ENCODE measurements at places on chromosomes 13 and 19. TPM values are rescaled to one million over a fixed set of nuclear protein-coding genes. Genes with fewer than 3 reads are reported as not detected.
A peak's percentile ranks its signal among the peaks of the same experiment; 100 is the strongest.

DNA sequence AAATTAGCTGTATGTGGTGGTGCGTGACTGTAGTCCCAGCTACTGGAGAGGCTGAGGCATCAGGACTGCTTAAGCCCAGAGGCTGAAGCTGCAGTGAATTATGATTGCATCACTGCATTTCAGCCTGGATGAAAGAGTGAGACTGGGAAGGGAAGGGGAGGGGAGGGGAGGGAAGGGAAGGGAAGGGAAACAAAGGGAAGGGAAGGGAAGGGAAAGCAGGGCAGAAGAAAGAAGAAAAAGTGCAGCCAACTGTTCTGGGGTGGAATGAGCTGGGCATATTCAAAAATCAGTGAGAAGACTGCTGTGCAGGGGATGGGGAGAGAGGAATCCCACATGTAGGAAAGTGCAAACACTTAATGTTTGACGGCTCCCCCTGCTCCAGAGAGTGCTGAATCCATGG is 905.5 kb downstream of the UQCRFS1 start:
- no peak overlapping the region for H3K4me3 ChIP-seq
- no peaks in the 10 kb centered on the region for H3K36me3 ChIP-seq
- no peak for DNase-seq

DNA sequence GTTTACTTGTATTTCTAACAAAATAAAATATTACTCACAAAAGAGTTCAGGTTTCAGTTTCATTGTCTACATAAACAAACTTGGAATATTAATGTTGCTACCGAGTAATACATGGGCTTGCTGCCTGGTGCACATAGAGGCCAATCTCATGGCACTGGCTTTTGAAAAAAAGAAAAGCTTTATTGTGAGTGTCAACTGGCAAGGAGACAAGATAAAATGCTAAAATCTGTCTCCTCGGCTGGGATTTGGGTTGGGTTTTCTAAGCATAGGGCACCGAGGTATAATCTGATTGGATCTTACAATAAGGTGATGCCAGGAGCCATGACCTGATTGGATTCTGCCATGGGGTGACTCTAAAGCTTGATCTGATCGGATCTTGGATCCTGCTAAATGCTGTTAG is 1519.9 kb upstream of the MIR17HG start:
- DNase-seq = no peak
- H3K36me3 ChIP-seq = no peaks in the 10 kb centered on the region
- no peak overlapping the region for H3K27ac ChIP-seq
- no peak overlapping the region for H3K4me3 ChIP-seq
- no peaks in the 10 kb centered on the region for H3K27me3 ChIP-seq
- no peaks in the 10 kb centered on the region for H3K4me1 ChIP-seq

GRCh38 chr19:48340995-48341394 is 15.6 kb downstream of the EMP3 start:
- DNase-seq = no peak
- no peaks in the 10 kb centered on the region for H3K27me3 ChIP-seq
- H3K4me1 ChIP-seq = no peaks in the 10 kb centered on the region
- H3K4me3 ChIP-seq = no peak overlapping the region

GRCh38 chr13:32881074-32881776 is 135.0 kb upstream of the KL start:
- H3K36me3 ChIP-seq = no peaks in the 10 kb centered on the region
- H3K27me3 ChIP-seq = no peaks in the 10 kb centered on the region
- H3K27ac ChIP-seq = no peak overlapping the region
- DNase-seq = no peak

DNA sequence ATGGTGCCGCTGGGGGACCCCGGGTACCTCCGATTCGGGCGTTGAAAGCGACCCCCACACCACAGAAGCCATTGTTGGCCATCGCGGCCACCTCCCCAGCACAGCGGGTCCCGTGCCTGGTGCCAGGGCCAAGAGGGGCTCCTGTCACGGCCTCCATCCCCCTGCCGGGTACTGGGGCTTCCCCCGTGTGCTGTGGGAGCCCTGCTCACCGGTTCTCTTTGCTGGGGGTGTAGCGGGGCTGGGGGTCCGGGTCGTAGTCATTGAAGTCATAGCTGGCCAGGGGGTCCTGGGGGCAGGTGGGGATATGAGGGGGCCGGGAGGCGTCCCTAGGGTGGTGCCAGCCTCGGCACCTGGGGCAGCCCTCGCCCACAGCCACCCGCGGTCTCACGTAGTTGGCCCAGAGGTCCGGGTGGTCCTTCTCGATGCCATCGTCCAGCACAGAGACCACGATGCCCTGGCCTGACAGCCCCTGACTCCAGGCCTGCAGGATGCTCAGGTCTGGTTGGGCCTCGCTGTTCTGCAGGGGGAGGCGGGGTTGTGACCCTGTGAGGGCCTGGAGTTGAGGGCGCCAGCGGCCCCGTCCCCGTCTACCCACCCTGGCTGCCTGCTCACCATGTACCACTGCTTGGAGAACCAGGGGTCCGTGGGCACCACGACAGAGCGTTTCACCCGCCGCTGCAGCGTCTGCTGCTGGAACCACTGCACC is 2.4 kb downstream of the PCSK4 start:
- H3K36me3 ChIP-seq = no peaks in the 10 kb centered on the region
- H3K27me3 ChIP-seq = no peaks in the 10 kb centered on the region
- no peak overlapping the region for H3K4me3 ChIP-seq
- H3K4me1 ChIP-seq = peaks cover 16% of the 10 kb centered on the region
- H3K27ac ChIP-seq = no peak overlapping the region

GRCh38 chr19:17830567-17831418 is 9.5 kb upstream of the INSL3 start:
- no peak overlapping the region for H3K27ac ChIP-seq
- peaks cover 21% of the 10 kb centered on the region for H3K4me1 ChIP-seq
- DNase-seq = no peak
- peak overlapping the region; percentile 35 for H3K4me3 ChIP-seq

- no peak for DNase-seq
- H3K27ac ChIP-seq = no peak overlapping the region
- H3K4me3 ChIP-seq = no peak overlapping the region
- H3K4me1 ChIP-seq = peaks cover 11% of the 10 kb centered on the region
- no peaks in the 10 kb centered on the region for H3K36me3 ChIP-seq
Observed at GRCh38 chr19:35349614-35350521, 2.2 kb downstream of the FFAR1 start.

The RFC3 gene
- total RNA-seq = 4.4 TPM

- no peak overlapping the region for H3K4me3 ChIP-seq
- no peaks in the 10 kb centered on the region for H3K4me1 ChIP-seq
- no peak for DNase-seq
- H3K27me3 ChIP-seq = no peaks in the 10 kb centered on the region
- H3K36me3 ChIP-seq = no peaks in the 10 kb centered on the region
Observed at GRCh38 chr13:62250501-62251201, 835.0 kb upstream of the PCDH20 start.

The FBXO17 gene
- 8.9 TPM for total RNA-seq

DNA sequence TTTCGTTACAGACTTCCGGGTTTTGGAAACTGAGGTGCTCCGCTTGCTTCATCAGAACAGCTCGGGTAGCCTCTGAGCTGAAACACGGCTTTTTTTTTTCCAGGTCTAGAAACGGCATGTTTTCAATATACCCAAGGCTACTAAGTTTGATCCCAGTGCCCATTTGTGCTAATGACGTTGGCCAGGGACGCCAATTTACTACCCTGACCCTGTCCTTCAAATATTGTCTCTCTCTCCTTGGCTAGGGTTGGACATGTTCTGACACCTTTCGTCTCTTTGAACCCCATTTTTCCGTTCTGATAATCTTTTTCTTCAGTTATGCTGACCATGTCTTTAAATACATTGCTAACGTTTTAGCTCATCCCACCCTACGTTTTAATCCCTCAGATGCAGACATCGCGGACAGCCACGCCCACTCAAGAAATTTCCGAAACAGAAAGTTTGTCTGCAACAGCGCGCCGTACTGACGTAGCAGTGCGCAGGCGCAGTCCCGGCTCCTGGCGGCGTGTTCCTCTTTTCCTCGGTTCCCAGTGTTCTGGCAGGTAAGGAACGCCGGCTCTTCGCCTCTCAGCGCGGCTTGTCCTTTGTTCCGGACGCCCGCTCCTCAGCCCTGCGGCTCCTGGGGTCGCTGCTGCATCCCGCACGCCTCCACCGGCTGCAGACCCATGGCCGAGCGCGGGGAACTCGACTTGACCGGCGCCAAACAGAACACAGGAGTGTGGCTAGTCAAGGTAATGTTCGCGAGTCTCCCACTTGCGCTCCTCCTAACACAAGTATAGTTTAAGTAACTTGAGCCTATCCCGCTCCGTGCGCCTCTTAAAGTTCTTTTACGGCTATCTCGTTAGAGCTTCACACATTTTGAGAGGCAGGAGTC is at the start of gene GTF2F2:
Gene GTF2F2, plus strand, starts transcription at position 520 of the 874 bp plus-strand sequence. Its CDS starts 146 bp downstream, at position 666.
- no peak for DNase-seq
- peak within 1 kb of the TSS; percentile 74 for H3K4me3 ChIP-seq
- peak within 1 kb of the TSS; percentile 90 for H3K27ac ChIP-seq
- H3K27me3 ChIP-seq = no peaks in the 10 kb centered on the region
- peaks cover 10% of the 10 kb centered on the region for H3K4me1 ChIP-seq
- no peaks in the 10 kb centered on the region for H3K36me3 ChIP-seq

All from esophagus squamous epithelium (tissue), 5 donors.